ENCODE measurements at places on chromosomes 13 and 19. TPM values are rescaled to one million over a fixed set of nuclear protein-coding genes. Genes with fewer than 3 reads are reported as not detected.

TRPC4 gene
- 7.6 TPM for total RNA-seq

STOML3 gene
- not detected for total RNA-seq

FAM98C gene
- 11.2 TPM for total RNA-seq

OR7G2 gene
- not detected for total RNA-seq

IQCN gene
- 4.1 TPM for total RNA-seq

TEX101 gene
- not detected for total RNA-seq

ZNF564 gene
- total RNA-seq, result 6.9 TPM

KIRREL2 gene
- total RNA-seq, result not detected

KANK3 gene
- 0.16 TPM for total RNA-seq

OR10H1 gene
- total RNA-seq, result not detected

PSG1 gene
- total RNA-seq, result 17.2 TPM

ARHGAP45 gene
- total RNA-seq, result 0.65 TPM

CRTC1 gene
- 4.4 TPM for total RNA-seq

OR10H5 gene
- not detected for total RNA-seq

NLRP7 gene
- total RNA-seq, result not detected

CD209 gene
- total RNA-seq, result not detected

NTF4 gene
- not detected for total RNA-seq

OR7A17 gene
- total RNA-seq, result not detected

MEF2B gene
- not detected for total RNA-seq

ZNF556 gene
- total RNA-seq, result 0.12 TPM

CDX2 gene
- not detected for total RNA-seq

PNMA8C gene
- not detected for total RNA-seq

LHFPL6 gene
- 90.5 TPM for total RNA-seq

DOHH gene
- total RNA-seq, result 9.7 TPM

FCER2 gene
- total RNA-seq, result not detected

ZSCAN18 gene
- total RNA-seq, result 61.7 TPM

TCF3 gene
- total RNA-seq, result 69.8 TPM

KLHL1 gene
- total RNA-seq, result not detected

LILRB2 gene
- not detected for total RNA-seq

Data from hair follicle dermal papilla cell (primary cell).